CD4-positive, alpha-beta T cell treated with Interleukin-6 at 100 ng/mL for 8 hours (primary cell): ENCODE measurements at places on chromosomes 13 and 19.

DNA sequence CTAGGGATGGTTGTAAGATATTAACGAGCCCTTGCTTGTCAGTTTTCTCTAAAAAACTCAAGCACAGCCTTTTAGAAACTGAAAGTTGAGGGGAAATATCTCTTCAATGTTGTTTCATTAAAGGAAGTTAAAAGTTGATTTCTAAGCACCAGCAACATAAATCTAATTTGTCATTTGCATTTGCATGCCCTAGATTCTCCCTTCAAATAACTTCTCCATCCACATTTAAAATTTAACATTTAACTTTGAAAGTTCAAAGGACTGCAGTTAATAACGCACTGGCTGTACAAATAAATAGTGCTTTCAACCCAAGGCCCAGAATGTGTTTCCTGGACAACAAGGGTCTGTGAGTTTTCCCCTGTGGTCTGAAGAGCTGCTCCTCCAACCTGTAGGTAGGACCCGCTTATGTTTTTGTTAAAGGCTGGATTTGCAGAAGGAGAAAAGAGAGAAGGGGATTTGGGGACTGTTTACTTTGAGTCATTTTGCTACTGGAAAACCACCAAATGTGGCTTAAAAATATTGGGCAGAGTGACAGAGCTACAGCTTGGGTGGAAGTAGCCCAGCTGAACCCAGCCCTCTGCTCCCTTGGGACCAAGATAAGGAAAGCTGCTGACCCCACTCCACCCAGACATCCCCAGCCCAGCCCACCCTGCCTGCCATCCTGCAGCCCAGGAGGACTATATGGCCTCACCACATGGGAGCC is 39.8 kb downstream of the TNFRSF19 start:
- DNase-seq, result no peak

GRCh38 chr13:111401151-111401550 is 80.7 kb downstream of the TEX29 start:
- no peak for DNase-seq

DNA sequence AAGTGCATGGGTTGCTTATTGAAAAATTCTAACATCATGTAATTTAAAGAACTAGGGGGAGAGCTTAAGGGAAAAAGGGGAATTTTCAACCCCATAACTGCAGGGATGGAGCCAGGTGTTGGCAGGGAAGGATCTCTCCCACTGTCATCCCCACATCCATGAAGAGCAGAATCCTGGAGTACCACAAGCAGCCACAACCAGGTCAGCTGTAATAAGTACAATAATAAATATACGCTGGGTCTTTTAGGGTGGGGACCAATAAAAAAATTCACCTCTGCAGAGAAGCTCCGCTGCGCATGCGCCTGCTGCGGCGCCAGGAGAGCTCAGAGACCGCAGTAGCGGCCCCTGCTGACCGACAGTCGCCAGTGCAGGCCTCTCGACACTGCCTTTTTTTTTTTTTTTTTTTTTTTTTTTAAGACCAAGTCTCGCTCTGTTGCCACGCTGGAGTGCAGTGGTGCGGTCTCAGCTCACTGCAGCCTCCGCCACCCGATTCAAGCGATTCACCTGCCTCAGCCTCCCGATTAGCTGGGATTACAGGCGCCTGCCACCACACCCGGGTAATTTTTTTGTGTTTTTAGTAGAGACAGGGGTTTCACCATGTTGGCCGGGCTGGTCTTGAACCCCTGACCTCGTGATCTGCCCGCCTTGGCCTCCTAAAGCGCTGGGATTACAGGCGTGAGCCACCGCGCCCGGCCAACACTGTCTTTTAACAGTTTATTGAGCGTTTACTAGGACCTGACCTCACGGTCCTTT is 2.5 kb upstream of the EEF2 start:
- peak; percentile 90 for DNase-seq

- no peak for DNase-seq
These were observed 15.5 kb upstream of the OLFM4 start for GRCh38 chr13:53013113-53013512.

DNA sequence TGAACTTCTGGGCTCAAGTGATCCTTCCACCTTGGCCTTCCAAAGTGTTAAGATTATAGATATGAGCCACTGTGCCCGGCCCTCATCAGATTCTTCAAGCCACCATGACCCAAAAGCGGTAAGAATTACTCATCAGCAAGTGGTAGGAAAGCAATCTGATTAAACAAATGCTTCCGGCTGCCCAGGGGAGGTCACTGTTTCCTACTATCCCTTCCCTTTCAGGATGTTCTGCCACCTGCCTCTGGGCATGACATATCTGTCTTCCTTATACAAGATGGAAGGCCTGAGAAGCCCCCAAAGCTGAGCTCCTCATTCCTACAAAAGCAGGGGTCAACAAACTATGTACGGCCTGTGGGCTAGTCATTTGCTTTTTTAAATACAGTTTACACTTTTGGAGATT is 7.0 kb downstream of the ABHD8 start:
- DNase-seq, result no peak

GRCh38 chr13:36082396-36082795 is 48.8 kb downstream of the DCLK1 start:
- no peak for DNase-seq

GRCh38 chr13:20142023-20142926 is 18.6 kb downstream of the GJA3 start:
- no peak for DNase-seq

DNA sequence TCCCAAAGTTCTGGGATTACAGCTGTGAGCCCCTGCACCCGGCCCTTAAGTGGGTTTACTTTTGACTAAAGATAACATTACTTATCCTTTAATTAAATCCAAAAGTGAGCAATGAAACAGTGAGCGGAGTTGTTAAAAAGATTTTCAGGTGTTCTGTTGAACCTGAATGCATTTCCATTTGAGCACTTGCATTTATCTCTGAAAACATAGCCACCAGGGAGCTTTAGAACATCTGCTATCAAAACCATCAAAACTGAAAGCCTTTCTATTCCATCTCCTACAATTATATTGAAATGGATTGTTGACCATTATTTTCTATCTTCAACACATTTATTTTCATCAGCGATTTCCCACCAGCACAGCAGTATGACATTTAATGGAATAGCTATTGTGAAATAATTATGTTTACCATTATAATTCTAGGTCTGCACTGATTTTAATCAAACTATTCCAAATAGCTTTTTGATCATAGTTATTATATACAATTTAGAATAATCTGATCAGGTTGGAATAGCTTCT is 269.0 kb downstream of the FGF14 start:
- no peak for DNase-seq

- no peak for DNase-seq
These were observed 154.2 kb downstream of the TNFRSF19 start for GRCh38 chr13:23724196-23724970.

DNA sequence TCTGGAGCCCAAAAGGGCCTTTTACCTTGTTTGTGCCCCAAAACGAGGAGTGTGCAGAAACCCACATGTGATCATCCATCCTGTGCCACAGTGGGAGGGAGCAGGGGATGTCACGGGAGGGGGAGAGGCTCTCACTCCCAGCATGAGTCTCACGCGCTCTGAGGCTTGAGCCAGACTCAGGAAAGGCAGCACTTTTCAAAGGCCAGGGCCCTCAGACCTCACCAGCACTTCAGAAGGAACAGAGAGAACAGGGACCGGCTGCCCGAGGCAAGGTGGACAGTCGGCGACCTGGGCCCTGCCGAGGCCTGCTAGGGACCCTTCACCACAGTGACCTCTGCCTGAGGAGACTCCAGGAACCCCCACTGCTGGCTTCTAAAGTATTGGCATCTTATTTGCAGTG is 71.7 kb upstream of the WASF3 start:
- no peak for DNase-seq

DNA sequence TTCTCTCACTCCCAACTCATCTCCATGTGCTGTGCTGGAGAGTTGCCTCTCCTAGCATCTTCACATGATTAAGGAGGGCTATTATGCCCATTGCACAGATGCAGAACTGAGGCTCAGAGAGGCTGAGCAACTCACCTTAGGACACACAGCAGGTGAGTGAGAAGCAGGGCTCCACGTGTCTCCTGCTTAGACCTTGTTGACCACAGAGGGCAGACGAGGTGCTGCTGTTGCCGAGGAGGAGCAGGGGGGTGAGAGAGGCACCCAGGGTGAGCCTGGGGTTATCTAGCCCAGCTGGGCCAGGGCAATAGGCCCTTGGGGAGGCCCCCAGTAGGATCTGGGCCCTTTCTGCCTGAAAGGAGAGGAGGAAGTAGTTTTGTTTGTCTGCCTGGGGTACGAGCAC is 2.4 kb upstream of the HSH2D start:
- DNase-seq, result no peak

DNA sequence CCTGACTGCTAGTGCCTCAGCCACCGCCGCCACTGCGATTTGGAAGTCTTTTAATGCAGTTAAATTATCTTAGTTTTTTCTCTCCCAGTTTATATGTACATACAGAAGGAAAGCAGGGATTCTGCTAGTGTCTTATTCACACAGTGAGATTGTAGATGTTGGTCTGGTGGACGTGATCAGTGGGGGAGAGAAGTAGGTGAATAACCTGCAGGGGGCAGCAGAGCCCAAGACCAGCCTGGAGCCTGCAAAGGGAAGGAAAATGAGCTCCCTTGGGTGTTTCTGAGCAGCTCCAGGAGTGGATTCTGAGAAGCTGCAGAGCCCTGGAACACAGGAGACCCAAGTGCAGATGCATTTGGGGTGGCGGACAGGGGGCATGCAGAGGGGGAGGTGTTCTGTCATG is 26.3 kb downstream of the ZNF844 start:
- peak; percentile 45 for DNase-seq

GRCh38 chr19:58261968-58262921 is 16.5 kb upstream of the ZNF8 start:
- DNase-seq, result no peak

DNA sequence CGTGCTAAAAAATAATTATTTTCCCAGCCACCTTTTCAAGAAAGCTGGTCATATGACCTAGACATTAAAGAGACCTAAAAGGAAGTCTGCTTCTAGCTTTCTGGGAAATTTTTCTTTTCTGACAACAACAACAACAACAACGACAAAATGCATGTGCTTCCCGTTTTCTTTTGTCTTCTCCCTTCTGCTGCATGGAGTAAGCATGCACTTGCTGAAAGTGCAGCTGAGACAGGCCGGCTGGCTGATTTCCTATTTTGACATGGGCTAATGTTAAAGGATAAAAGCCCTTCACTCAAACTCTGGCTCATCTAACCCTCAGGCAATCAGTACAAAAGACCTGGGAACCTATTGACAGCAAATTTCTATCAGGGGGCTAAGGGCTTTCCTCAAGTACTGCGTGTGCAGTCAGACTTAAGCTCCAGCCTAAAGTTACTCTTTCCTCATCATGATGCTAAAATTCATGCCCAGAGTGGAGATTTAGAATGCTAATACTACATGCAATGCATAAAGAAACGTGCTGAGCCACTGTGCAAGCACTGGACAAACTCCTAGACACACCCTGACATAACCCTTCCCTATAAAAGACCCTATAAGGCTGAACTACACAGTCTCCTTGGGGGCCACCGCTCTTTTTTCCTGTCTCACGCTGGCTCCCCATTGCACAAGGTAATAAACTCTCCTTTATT is 811.1 kb downstream of the UQCRFS1 start:
- no peak for DNase-seq

GRCh38 chr19:53466726-53467484 is 628 bp upstream of the ZNF813 start:
- no peak for DNase-seq

- DNase-seq, result no peak
These were observed 789.8 kb upstream of the PCDH9 start for GRCh38 chr13:68019901-68020300.

- no peak for DNase-seq
These were observed 6.4 kb downstream of the PGLS start for GRCh38 chr19:17517898-17518297.

GRCh38 chr19:58529405-58529804 is 9.8 kb upstream of the ZBTB45 start:
- DNase-seq, result no peak

GRCh38 chr13:110873639-110874507 is 41.0 kb downstream of the ANKRD10 start:
- no peak for DNase-seq

DNA sequence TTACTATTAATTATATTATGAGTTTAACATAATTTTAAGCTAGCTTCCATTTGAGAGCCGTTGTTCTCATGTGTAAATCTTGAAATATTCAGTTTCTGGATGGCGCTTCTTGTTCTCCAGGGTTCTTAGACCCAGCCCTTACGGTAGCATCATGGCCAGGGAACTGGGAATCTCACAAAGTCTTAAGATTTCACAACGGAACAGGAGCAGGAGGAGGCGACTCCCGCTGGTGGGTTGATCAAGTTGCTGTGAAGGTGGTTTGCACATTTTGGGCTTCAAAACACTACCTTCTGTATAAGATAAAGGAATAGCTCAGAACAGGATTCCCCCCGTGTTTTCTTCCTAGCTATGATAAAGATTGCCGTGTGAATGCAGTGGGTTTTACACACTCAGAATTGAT is 2.8 kb downstream of the NAXD start:
- no peak for DNase-seq

- no peak for DNase-seq
These were observed 1445.4 kb downstream of the EFNB2 start for GRCh38 chr13:105089858-105090643.

DNA sequence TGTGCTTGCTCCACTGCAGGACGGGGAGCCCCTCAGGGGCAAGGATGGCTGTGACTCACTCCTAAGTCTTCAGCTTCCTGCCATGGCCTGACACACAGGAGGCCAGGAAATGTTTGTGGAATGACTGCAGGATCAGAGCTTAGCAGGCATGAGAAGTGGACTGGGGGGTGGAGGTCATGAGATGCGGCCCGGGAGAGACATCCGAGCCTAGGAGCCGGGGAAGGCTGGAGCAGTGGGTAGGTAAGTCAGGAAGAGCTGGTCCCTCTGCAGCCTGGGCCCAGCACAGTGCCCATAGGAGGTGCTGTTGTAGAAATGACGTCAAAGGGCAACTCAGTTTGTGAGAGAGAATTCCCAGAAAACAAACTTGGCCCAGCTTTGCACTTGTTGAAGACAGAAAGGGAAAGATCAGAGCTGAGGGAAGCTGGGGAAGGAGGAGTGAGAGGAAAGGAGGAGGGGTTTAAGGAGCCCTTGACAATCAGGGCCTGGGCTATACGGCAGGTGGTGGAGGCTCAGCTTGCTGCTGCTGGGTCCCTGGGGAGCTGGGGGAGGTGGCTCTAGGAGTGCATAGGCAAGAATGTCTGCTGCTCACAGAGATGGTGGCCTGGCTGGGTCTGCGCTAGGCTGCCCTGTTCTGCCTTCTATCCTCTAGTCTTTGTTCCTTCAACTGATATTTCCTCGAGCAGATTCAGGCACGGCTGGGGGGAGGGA is 18.5 kb downstream of the POU2F2 start:
- no peak for DNase-seq

DNA sequence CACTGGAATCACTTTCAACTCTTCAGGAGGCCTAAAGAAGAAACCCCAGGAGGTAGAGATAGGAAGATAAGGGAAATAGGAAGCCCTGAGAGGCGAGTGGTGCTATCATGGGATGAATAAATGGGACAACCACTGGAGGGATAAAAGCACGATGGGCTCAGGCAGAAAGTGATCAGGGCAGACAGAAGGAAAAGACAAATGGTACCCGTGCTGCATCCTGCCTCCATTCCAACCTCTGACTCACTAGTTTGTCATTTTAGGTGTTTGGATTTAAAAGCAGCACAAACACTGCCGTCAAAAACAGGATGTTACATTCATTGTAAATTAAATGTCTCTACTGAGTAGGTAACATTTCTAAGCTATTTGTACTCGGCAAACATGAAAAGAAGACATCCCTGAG is 314.3 kb upstream of the HTR2A start:
- no peak for DNase-seq

GRCh38 chr19:53657778-53658177 is 26.0 kb downstream of the DPRX start:
- DNase-seq, result no peak

- DNase-seq, result peak; percentile 36
These were observed 31.6 kb downstream of the SYT3 start for GRCh38 chr19:50607874-50608785.
